Left lung (tissue), 14 donors: ENCODE measurements at places on chromosomes 5 and 9.

DNA sequence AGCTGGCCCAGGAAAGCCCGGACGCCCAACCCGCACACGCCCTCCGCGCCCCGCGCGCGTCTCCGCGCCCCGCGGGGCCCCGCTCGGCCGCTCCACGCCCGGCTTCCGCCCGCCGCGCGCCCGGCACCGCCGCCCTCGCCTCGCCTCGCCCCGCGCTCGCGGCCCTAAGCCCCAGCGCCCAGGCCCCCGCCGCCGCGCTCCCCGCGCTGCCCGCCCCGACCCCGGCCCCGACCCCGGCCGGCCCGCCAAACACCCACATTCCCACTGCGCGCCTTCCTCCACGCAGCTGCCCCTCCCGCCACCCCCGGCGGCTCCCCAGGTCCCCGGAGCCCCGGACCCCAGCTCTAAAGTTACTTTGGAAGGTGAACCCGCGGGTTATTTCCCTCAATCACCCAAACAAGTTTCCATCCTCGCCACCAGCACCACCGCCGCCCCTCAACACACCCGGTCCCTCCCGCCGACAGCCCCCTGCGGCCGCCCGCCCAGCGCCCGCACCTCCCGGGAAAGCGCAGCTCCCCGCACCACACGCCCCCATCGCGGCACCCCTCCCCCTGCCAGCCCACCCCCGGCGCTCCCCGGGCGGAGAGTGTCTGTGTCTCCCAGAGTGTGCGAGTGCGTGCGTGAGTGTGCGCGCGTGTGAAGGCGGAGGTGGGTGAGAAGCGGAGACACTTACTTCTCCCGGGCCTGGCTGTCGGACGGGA is 439 bp downstream of the SSBP2 start:
- DNase-seq = no peak

- DNase-seq = no peak
These were observed 48.4 kb upstream of the EPB41L4B start for GRCh38 chr9:109369285-109369684.

- DNase-seq = no peak
These were observed 393 bp downstream of the SH3GLB2 start for GRCh38 chr9:129027685-129028191.

GRCh38 chr5:110362261-110362660 is 364.2 kb downstream of the TMEM232 start:
- DNase-seq = no peak

DNA sequence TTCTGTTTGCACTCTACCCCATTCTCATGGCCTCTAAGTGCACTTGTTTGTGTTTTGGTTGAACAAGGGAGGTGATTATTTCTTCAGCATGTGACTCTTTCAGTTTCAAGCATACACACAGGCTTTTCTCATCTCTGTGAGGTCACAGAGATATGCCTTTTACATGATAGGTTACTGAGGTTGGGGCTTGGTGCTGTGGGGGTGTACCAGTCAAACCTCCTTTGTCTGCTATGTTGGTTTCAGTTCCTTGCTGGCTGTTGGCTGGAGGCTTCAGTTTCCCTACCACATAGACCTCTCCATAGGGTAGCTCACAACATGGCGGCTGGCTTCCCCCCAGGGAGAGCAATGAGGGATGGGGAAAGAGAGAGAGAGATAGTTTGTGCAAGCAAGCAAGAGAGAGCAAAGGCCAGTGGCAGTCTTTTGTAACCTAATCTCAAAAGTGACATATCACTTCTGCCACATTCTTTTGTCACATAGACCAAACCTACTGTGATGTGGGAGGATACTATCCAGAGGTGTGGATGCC is 96.7 kb upstream of the SEMA6A start:
- no peak for DNase-seq

DNA sequence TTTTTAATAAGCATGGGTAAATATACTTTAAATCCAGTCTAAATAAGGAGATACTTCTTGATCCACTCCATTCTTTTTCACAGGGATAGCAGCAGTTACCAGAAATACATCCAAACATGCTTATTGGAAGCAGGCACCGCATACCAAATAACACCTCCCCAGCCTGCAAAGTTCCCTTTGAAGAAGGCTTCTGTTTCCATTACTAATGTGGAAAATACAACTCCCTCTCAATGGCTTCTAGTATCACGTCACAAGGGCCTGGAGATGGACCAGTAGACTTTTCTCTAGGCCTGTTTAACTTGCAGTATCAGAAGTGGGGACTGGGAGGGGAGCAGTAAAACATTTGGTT is 20.8 kb downstream of the TMEM245 start:
- DNase-seq = no peak

GRCh38 chr5:98570661-98571191 is 202.7 kb upstream of the RGMB start:
- no peak for DNase-seq

DNA sequence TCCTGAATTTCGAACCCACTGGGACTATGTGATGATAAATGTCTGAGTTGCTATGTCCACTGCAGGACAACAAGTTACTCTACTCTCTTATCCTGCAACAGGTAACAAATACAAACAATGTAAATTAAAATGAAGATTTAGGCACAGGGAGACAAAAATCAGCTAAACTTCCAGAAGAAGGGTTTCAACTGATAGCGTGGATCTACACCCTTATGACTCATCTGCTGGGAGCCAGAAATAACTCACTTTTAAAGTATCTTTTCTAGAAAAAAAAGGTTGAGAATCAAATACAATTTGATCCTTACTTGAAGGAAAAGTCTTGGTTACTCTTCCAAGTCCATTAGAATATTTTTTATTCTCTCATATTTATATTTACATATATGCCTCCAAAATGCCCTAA is 21.4 kb downstream of the PJA2 start:
- DNase-seq = no peak

GRCh38 chr5:108700930-108701329 is 46.8 kb upstream of the FER start:
- no peak for DNase-seq

DNA sequence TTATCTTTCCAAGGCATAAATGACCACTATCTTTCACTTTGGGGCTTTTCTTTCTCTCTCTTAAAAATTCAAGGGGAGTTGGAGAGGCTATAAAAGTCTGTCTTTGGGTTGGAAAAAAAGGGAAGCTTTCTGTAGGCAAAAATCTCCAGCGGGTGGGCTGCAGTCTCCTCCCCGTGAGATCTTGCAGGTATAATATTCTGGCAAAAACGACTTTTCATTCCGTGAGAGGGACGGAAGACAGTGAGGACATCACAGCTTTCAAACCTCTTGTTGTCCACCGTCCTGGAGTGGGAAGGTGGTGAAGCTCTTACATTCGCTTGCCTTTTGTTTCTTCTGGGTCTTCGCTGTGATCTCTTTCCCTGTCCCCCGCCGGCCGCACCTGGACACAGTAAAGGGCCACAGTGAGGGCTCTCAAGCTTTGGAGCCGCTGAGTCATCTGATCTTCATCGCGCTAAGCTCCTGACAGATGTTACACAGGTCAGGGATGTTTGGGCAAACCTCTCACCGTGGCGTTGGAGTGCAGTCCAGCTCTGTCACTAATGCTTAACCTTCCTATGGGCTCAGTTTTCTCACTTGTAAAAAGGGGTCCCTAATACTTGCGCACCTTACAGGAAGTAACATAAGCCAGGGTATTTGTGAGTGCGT is 61.9 kb upstream of the MEGF10 start:
- DNase-seq = no peak
